NCI-H1694 treated with DMSO at 0.1 percent for 48 hours (cell line): ENCODE measurements at places on chromosomes 6 and 20.
A peak's percentile ranks its signal among the peaks of the same experiment; 100 is the strongest.

GRCh38 chr6:165002358-165002757 lies 307.0 kb downstream of the C6orf118 start:
- DNase-seq, result no peak

- no peak for DNase-seq
Measured at GRCh38 chr20:33209789-33210188, 7.4 kb upstream of the BPIFA3 start.

DNA sequence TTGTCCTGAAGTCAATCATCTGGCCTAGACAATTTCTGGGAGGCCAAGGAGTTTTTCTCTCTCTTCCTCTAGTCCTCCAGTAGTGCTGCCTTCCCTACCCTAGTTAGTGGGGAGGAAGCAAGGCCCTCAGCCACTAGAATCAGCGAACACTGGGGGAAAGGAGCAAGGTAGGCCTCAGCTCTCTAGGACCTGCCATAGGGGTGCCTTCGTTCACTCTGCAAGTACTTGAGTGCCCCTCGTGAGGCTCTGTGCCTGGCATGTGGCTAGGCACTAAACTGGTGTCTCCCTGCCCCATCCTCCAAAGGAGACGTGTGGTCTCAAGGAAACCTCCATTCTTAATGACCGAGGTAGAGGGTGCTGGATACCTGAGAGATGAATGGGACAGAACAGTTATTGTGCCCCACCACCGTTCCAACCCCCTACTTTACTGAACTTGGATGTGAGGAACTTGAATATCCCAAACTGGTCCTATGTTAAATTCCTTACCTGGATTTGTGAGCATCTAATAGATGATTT lies 1.1 kb downstream of the DEF6 start:
- DNase-seq, result no peak

GRCh38 chr6:160735523-160735922 lies 33.5 kb downstream of the PLG start:
- no peak for DNase-seq

GRCh38 chr6:29733057-29733456 lies 9.8 kb downstream of the HLA-F start:
- DNase-seq, result no peak

- DNase-seq, result no peak
Measured at GRCh38 chr6:137536104-137536773, 42.0 kb upstream of the OLIG3 start.

DNA sequence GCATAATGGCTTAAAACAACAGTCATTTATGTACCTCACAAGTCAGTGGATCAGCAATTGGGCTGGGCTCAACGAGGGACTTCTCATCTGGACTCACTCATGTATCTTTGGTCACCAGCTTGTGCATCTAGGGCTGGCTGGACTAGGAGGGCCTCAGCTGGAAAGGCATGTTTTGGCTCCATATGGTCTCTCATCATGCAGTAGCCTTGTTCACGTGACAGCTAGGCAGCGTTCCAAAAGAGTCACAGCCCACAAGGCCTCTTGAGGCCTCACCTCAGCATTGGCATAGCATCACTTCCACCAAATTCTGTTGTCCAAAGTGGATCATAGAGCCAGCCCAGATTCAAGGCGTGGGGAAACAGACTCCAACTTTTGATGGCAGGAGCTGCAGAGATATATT lies 110.1 kb downstream of the MAFB start:
- peak; percentile 7 for DNase-seq

DNA sequence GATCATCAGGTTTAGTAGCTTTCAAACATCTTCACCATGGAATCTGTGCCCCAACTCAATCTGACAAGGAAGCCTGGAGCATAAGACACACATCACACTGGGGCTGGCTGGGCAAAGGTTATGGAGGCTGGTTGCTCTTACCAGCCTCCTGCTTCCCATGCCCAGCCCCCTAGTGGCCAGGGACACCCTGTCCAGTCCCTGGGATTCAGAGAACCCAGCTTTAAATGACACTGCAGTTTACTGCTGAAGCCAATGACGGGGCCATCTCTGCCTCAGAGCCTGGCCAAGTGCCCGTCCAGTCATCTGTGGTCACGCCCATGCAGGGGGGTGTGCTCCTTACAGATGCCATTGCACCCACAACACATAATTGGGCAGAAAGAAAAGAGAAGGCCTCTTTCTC lies 272.9 kb downstream of the SMOC2 start:
- no peak for DNase-seq

- no peak for DNase-seq
Measured at GRCh38 chr6:113843500-113844073, 13.6 kb upstream of the MARCKS start.

DNA sequence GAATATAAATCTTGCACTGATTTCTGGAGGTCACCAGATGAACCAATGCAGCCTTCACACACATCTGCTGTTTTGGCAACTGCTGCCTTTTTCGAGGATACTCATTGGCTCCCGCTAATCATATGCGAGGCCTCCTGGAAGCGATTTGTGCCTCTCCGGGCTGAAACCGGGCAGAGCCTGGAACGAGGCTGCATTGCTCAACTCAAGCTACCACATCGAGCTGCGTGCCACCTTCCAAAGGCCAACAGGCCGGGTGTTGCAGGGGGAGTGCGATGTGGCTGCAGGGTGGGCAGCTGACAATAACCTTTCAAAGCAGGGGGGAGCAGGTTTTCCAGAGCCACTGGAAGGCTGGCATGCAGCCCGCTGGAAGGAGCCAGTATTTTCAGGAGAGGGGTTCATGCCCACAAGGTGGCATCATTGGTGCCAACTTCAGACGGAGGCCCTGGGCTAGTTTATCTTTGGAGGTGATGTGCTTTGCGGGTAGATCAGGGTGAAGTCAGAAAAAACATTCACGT lies 122.6 kb upstream of the IFNGR1 start:
- DNase-seq, result peak; percentile 75

DNA sequence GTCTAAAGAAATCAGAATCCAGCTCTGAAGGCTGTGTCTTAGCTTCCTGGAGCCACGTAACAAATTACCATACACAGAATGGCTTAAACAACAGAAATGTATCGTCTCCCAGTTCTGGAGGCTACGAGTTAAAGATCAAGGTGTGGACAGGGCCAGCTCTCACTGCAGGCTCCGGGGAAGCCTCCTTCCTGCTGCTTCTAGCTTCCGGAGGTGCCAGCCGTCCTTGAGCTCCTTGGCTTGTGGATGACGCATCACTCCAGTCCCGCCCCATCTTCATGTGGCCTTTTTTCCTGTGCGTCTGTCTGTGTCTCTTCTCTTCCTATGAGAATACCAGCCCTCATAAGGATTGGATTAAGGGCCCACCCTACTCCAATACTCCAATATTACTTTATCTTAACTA lies 319.1 kb upstream of the QKI start:
- no peak for DNase-seq

- DNase-seq, result no peak
Measured at GRCh38 chr6:137036566-137037300, 8.0 kb downstream of the IL20RA start.

DNA sequence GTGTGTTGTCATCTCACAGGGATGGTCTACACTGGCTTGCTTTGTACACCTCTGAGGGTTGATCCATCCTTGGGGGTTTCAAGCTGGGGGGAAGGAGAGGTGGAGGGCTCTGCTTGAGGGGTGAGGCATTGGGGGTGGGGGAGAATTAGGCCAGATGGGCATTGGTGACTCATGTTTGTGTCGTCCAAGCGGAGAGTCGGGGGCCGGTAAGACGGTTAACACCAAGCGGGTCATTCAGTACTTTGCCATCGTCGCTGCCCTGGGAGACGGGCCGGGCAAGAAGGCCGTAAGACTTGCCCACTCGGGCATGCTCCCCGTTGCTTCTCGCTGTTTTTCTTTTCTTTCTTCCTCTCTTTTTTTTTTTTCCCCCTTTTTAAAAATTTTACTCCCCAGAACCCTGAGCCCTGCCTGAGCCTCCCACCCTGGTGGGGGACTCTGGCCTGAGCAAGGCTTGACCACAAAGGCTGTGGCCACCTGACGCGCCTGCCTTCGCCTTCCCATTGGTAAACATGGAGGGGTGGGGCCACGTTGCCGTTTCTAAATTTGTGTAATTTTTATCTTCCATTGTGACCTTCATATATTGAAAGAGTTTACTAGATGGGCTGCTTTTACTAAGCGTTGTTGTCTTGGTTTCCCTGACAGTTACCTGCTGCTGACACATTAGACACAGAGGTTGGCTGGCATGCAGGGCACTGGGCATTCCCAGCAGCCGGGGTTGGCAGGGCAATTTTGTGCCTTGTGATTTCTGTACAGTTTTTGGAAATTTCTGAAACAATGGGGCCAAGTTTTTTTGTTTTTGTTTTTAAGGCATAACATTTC lies 26.8 kb downstream of the MYH7B start:
- no peak for DNase-seq

DNA sequence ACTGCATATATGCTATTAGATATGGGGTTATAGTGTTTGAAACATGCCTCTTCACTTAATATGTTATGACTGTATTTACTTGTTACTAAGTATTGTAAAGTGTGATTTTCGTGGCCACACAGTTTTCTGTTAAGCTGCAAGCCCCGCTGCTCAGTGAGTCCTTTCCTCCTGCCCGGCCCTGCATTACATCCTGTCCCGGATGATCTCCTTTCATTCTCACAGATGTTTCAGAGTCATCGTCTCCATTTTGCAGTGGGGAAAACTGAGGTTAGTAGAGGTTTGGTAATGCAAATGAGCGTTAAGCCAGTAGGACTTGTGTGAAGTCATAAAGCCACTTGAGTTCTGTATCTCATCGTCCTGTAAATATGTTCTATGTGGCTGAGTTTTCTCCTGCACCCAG lies 155.5 kb downstream of the CFAP61 start:
- DNase-seq, result no peak

- no peak for DNase-seq
Measured at GRCh38 chr20:51562332-51563173, 20.0 kb upstream of the NFATC2 start.

DNA sequence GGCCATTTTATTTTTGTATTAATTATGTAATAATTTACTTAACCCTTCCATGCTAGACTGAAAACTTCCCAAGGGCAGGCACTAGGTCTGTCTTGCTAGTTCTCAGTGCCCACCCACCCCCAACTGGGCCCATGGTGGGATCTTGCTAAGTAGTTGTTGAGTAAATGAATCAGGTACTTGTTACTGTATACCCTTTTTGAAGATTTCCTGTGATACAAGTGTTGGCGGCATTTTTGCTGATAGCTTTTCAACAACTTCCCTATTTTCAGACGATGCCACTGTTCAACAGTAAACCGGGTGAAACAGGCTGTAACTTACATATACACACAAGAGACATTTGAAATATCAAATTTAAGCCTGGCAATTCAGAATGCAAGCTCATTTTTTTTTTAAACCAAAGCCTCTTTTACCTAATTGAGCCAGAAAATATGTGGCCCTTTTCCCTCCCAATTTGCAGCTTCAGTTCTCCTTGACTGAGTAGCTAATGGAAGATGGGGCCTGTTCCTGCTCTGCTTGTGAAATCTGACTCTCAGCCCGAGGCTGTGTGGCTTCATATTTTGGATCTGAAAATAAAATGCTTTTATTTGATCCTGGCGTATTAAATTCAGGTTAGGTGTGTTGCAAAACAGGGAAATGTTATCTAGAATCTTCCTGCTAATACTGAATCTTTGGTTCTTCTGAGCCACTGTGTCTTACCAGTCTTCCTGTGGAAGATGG lies 288.3 kb downstream of the NRN1 start:
- no peak for DNase-seq

- no peak for DNase-seq
Measured at GRCh38 chr20:61749406-61750075, 316.1 kb downstream of the TAF4 start.

DNA sequence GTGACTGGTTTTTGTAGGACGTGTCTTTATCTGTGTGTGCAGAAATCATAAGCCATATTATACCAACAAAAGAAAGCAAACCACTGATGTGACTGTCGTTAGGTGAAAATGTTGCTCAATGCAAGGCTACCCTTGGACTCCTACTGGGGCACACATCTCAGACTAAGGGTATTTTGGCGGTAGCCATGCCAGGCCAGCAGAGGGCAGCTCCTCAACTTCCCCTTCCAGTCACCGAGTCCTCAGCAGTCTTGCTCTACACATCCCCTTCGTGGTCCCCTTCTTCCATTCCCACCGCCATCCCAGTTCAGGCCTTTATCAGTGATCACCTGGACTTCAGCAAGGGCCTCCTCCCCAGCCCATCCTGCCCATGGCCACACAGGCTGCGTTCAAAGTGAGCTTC lies 113.7 kb upstream of the GGTLC1 start:
- DNase-seq, result no peak

- peak; percentile 69 for DNase-seq
Measured at GRCh38 chr6:170198298-170198697, 92.6 kb downstream of the DLL1 start.

DNA sequence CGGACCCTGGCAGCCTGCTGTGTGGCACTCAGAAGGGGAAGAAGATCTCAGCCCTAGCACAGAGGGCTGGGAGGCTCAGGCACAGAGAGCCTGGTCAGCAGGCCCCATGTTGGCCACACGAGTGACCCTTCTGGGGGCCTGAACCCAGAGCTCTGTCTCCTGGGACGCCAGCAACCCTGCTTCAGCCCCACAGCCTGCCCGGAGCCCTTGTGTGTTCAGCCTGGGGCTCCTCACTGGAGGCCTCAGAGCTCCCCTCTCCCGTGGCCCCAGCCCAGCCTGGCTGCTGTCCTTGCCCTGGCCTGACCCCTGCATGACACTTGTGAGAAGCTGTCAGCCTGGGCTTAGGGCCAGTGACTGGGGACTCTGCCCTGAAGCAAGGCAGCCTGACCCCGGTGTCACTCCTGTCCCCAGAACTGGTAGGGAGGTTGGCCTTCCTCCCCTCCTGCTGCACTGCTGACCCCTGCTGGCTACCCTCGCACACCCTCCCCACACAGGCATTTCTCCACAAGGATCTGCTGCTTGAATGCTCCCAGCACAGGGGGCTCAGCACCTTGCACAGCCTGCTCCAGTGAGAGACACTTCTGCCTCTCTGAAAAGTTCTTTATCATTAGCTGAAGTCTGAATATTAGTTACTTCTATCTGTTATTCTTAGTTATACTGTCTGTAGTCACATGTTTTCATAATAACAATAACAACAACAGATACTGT lies 15.4 kb upstream of the IP6K3 start:
- DNase-seq, result peak; percentile 55

GRCh38 chr6:150549674-150550101 lies 50.0 kb upstream of the PLEKHG1 start:
- DNase-seq, result no peak

GRCh38 chr6:113449051-113449450 lies 408.1 kb upstream of the MARCKS start:
- DNase-seq, result no peak

DNA sequence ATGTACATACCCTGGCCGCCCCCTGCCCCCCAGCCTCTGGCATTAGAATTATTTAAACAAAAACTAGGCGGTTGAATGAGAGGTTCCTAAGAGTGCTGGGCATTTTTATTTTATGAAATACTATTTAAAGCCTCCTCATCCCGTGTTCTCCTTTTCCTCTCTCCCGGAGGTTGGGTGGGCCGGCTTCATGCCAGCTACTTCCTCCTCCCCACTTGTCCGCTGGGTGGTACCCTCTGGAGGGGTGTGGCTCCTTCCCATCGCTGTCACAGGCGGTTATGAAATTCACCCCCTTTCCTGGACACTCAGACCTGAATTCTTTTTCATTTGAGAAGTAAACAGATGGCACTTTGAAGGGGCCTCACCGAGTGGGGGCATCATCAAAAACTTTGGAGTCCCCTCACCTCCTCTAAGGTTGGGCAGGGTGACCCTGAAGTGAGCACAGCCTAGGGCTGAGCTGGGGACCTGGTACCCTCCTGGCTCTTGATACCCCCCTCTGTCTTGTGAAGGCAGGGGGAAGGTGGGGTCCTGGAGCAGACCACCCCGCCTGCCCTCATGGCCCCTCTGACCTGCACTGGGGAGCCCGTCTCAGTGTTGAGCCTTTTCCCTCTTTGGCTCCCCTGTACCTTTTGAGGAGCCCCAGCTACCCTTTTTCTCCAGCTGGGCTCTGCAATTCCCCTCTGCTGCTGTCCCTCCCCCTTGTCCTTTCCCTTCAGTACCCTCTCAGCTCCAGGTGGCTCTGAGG lies 7.6 kb downstream of the CDKN1A start:
- no peak for DNase-seq

- DNase-seq, result no peak
Measured at GRCh38 chr6:90251295-90251992, 45.2 kb downstream of the BACH2 start.
